ENCODE measurements at places on chromosomes 7 and 10.

DNA sequence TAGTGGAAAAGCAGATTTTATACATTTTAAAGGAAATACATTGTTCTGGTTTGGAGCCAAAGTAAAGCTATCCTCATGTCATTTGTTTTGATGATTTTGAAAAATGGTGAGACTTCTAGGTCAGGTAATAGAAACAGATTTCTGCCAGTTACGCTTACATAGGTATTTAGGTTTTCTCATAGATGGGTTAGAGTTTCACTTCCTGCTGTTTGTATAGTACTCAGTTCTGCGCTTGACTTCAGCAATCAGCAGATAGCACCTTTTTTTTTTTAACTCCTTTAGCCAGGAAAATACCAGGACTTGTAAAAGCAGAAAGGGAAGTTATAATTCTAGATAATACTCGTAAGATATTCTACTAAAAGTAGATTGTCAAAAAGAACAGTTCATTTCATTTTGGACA, 209.8 kb upstream of the POM121L12 start:
- DNase-seq = no peak

DNA sequence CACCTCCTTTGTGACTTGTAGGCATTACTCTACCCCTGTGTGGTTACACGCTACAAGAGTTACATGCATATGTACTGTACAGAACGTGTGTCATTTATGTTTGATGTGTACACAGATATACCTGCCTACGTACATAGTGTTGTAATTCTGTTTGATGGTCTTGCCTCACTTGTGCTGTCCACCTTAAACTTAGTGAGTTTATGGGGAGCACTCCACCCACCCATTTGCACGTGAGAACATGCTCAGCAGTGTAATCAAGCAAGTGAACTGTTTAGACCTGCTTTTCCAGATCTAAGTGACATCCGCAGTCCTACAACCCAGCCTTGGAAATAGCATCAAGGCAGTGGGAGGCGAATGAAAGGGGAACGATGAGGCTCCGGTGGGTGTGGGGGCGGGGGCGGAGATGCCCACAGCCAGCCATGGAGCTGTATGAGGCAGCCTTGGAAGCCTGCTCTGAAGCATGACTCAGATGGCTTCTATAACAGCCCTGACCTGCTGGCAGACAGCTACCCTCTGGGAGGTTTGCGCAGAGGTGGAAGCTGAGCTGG, 52.1 kb downstream of the SUFU start:
- DNase-seq = no peak

DNA sequence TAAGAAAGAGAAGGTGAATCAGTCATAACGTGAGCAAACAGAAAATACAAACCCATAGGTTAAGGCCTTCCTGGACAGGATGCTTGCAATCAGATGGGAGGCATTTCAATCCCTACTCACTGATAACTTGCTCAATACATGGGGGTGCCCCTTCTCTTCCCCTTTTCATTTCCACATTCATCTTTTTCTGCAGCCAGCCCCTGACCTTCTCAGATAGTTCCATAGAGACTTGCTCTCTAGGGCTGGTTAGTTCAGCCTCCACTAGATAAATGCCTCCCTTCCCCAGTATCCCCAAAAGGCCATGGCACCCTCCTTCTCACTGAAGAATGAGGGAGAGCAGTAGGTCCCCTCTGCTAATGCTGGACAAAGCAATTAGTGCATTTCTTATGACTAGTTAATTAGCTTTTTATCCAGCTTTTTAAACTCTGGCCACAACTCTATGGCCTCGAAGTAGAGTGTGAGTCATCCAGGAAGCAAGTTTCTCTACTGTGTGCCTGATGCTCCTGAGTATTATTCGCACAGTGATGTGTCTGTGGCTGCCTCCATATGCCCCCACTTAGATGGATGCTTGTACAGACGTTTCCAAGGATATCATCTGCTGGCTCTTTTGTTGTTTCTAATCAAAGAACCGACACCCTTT, 12.7 kb downstream of the CHN2 start:
- no peak for DNase-seq

- no peak for DNase-seq
Observed at GRCh38 chr10:103854686-103855391, 537 bp downstream of the SH3PXD2A start.

DNA sequence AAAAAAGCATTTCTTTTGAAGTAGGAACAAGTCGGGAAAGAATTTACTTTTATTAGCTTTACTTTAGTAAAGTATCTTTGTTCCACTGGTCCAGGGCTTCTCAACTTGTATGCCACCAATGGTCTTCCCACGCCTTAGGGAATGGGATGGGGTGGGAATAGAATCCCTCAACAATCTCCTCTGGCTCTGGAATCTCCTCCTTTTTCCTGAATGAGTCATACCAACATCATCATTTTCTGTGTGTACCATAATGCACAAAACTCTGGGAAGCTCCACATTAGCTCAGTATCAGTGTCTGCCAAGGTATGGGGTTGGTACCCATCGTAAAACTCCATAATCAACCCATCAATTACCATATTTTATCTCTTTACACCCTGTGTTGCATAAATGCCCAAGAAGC, 159.4 kb upstream of the BMPER start:
- DNase-seq = no peak

- DNase-seq = no peak
Observed at GRCh38 chr7:117134889-117135552, 181.7 kb downstream of the ST7 start.

GRCh38 chr7:111780527-111780926, 218.2 kb upstream of the IMMP2L start:
- no peak for DNase-seq

DNA sequence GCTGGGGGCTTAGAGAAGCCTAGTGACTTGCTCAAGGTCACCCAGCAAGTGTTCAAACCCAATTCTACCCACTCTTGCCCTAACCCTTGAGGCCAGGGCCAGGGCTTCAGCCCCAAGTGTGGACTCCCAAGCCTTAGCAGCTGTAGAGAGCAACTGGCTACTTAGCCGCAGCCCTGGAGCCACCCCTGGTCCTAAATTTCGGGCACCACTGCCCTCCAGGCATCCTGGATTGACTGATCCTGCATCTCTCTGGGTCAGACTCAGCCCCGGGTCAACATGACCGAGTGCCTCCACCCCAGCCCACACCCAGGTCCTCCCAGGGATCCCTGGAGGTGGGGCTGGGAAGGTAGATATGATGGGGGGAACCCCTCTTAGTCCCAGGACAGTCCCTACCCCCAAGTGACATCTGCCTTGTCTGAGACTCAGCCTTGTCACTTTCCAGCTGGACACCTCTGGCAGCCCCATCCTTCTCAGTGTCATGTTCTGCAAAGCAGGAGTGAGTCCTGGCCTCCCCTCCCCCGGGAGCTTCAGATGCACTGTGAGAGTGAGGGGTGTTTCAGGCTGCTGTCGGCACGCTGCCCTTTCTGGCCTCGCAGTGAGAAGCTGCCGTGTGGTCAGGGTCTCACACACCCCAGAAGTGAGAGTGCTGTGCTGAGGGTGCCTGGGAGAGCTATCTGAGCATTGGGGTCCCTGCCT, 89.8 kb downstream of the ZMIZ1 start:
- no peak for DNase-seq

GRCh38 chr10:30645340-30645827, 15.8 kb upstream of the LYZL2 start:
- DNase-seq = no peak

- DNase-seq = no peak
Observed at GRCh38 chr7:68936471-68937035, 661.7 kb upstream of the AUTS2 start.

GRCh38 chr10:47192273-47192672, 107.7 kb upstream of the GDF10 start:
- DNase-seq = no peak

DNA sequence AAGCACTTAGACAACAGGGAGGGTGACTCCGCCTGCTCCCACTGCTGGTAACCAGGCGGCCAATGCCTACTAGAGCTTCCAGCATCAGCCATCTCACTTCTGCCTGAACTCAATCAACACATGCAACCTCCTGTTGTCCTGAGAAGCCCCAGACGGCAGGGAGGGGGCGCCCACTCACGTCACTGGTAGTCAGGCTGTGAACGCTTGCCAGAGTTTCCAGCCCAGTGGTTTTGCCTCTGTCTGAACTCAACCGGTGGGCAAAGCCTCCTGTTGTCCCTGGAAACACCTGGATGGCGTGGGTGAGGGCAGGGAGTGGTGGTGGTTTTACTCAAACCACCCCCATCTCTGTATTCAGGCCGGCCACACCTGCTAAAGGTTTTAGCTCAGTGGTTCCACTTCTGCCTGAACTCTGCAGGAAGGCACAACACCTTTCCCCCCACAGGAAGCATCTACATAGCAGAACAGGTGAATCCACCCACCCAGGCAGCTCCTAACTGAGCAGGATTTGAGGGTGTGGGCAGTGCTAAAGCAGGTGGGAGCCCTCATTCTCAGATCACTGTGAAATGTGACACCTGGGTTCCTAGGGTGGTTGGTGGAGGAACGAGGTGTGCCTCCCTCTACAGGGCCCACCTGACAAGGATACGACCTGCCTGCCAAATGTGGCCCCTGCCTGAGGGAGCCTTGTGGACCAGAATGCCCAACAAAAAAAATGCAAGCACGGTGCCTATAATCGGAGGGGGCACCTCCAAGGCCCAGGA, 563.0 kb upstream of the SEMA3D start:
- DNase-seq = no peak

DNA sequence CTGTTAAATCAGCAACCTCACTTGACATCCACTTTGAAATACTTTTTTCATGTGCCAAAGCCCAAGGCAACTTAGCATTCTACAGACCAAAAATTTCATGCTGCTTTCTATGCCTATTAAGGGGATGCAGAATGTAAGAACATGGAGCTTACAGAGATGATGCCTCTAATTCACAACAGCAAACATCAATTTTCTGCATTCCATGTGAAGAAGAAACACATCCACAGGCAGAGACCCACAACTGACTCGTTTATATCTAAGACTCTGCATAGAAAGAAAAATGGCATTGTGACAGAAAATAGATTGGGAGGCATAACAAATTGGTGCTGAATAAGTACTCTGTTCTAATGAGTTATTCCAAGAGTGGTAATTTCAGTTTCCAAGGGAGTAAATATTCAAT, 107.6 kb downstream of the SGMS1 start:
- DNase-seq = no peak

DNA sequence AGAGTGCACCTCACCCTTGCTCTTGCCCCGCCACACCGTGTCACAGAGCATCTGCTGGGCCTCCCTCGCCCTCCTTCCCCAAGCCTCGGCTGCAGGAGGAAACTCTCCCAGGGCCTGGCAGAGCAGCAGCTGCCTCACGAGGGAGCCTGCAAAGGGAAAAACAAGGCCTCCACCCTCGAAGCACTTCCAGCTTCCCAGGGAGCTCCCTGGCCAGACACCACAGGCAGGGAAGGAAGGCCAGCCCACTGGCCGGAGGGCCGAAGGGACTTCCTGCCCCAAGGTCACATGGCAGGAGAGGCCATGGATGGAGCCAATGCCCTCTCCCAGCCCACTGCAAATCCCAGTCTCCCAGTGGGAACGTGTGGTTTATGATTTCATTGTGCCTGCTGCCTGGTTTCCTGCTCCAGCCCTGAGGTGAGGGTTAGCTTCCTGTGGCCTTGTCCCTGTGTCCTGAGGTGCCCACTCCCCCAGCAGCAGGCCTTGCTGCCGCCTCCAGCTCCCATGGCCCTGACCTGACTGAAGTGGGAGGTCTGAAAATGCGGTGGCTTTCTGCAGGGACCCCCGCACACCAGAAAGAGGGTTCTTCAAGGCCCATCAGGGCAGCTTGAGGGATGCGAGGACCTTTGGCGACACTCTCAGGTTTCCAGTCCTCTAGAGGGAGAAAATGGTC, 100.5 kb upstream of the PPIF start:
- DNase-seq = no peak

GRCh38 chr7:117020591-117020973, 67.3 kb downstream of the ST7 start:
- DNase-seq = no peak

DNA sequence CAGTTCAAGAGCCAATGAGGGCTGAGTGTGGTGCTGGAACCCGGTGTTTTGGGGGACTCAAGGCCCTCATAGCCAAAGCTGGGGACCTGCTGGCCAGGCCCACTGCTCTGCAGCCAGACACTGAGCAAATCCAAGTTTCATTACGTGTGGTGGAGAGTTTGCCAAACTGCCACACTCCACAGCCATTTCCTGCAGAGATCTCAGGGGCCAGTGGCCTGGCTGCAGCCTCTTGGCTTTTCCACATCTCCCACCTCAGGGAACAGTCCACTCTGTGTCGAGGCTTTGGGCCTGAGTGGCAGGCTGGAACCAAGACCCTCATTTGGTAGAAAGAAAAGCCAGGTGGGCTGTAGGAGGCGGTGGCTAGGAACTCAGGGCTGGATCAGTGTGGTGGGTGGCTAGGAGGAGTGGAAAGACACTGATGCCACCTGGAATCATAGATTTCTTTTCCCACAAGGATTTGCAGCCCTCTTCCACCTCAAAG, 3.2 kb downstream of the HOXA11 start:
- DNase-seq = no peak

DNA sequence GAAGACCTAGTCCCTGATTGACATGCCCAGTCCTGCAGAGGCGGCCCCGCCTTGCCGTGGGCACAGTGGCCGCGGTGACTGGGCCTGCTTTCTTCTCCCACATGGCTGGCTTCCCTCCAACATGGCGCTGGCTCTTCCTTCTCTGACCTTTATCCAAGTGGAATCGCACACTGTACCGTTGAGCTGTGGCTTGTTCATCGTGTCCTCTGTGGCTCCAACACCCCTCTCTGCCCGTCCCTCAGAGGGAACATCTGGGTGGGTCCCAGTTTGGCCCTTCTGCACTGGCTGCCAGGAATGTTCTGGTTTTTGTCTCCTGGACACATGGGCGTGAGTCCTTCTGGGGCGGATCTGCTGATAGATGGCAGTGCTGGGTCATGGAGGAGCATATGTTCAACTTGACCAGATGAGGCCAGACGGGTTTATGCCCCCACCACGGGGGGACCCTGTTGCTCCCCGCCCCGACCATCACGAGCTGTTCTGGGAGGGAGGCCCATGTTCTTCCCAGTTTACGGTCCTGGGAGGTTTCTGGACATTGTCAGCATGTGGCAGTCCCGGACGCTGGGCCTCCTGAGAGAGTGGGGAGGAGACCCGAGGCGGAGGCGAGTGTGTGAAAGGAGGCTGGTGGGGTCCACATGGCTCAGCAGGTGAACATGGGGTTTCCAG, 63.5 kb downstream of the LHPP start:
- DNase-seq = no peak

- no peak for DNase-seq
Observed at GRCh38 chr10:131685576-131685975, 215.2 kb upstream of the PPP2R2D start.

GRCh38 chr10:7054915-7055314, 355.9 kb downstream of the SFMBT2 start:
- no peak for DNase-seq

DNA sequence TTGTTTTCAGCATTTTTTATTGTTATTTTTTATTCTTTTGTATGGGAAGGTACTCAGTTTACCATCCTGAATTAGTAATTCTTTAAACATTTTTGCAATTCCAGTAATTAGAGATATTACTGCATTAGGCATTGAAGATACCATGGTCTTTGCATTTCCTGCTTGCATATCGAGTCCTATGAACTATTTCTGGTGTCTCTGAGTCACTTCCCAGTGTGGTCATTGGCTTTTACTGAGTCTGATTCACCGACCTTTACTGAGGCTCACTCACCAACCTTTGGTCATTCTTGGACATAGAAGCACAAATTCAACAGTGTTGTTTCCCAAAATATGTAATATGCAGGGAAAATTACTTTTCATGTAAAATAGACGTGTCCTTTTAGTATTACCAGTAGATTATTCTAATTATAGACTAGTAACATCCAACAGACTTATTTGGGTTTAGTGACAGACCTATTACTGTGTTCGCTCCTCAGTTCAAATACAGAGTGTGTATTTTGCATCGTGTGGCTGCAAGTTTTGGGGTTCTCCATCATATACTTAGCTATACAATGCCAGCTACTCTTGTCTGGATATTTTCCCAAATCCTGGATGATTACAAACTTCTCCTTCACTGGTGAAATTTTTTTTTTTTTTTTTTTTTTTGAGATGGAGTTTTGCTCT, 180.7 kb upstream of the PRSS1 start:
- no peak for DNase-seq

Data from stimulated activated CD8-positive, alpha-beta memory T cell treated with anti-CD3 and anti-CD28 coated beads, Interleukin-12 subunit alpha, Interleukin-12 subunit beta, amount 100 ng/mL, for 4 hours (primary cell).